Diencephalon (tissue), 1 donor: ENCODE measurements at places on chromosomes 7 and 10. TPM values are rescaled to one million over a fixed set of nuclear protein-coding genes. Genes with fewer than 3 reads are reported as not detected.

Gene HOXA11
- not detected for total RNA-seq

Gene LRMDA
- total RNA-seq, result 5.8 TPM

Gene PLXNA4
- 50.3 TPM for total RNA-seq

Gene CYP3A4
- total RNA-seq, result not detected

Gene EVX1
- total RNA-seq, result not detected

Gene AQP1
- 7.6 TPM for total RNA-seq

Gene LBX1
- not detected for total RNA-seq

Gene HSPA12A
- total RNA-seq, result 41.1 TPM

Gene TMEM225B
- 0.23 TPM for total RNA-seq

Gene KEL
- total RNA-seq, result 2.5 TPM
